ENCODE measurements at places on chromosomes 2 and 18. TPM values are rescaled to one million over a fixed set of nuclear protein-coding genes. Genes with fewer than 3 reads are reported as not detected.

The SATB2 gene
- 532 TPM for total RNA-seq

The CRYGC gene
- total RNA-seq = not detected

The CABLES1 gene
- total RNA-seq = 6.7 TPM

The DSG4 gene
- total RNA-seq = not detected

The AMER3 gene
- 32.8 TPM for total RNA-seq

The UGT1A10 gene
- total RNA-seq = not detected

The CYP27C1 gene
- 2.2 TPM for total RNA-seq

The RTTN gene
- total RNA-seq = 53.5 TPM

The LYPD6 gene
- 14.3 TPM for total RNA-seq

The HOXD4 gene
- not detected for total RNA-seq

The REG3A gene
- total RNA-seq = not detected

The UGT1A3 gene
- not detected for total RNA-seq

The ACMSD gene
- not detected for total RNA-seq

The TRABD2A gene
- 1.1 TPM for total RNA-seq

The ANKAR gene
- total RNA-seq = 55.4 TPM

The GCG gene
- not detected for total RNA-seq

The MC2R gene
- not detected for total RNA-seq

The RAB27B gene
- 35.1 TPM for total RNA-seq

The SMYD1 gene
- not detected for total RNA-seq

The RAB1A gene
- 91.7 TPM for total RNA-seq

The TMSB10 gene
- total RNA-seq = 2,498 TPM

The CAVIN2 gene
- 6.6 TPM for total RNA-seq

The UGT1A5 gene
- total RNA-seq = not detected

The EMILIN2 gene
- total RNA-seq = 2.0 TPM

The G6PC2 gene
- total RNA-seq = not detected

The ANKRD53 gene
- 0.62 TPM for total RNA-seq

The ST8SIA3 gene
- 7.2 TPM for total RNA-seq

The STARD6 gene
- total RNA-seq = not detected

The CHST10 gene
- 82.2 TPM for total RNA-seq

The CFAP210 gene
- 1.9 TPM for total RNA-seq

The KRTCAP3 gene
- total RNA-seq = not detected

The TM4SF20 gene
- total RNA-seq = not detected

The SLC4A3 gene
- total RNA-seq = 32.1 TPM

The ZNF396 gene
- 5.0 TPM for total RNA-seq

The ZFP36L2 gene
- total RNA-seq = 2.5 TPM

The KLHL29 gene
- total RNA-seq = 8.4 TPM

The ALKAL2 gene
- total RNA-seq = 2.0 TPM

The SERPINB11 gene
- total RNA-seq = not detected

The SLC4A5 gene
- total RNA-seq = 2.2 TPM

The IL36B gene
- not detected for total RNA-seq

The TMEM200C gene
- 16.4 TPM for total RNA-seq

The FIGLA gene
- total RNA-seq = not detected

The LNPK gene
- total RNA-seq = 67.1 TPM

The HEATR5B gene
- total RNA-seq = 126 TPM

The RNASEH1 gene
- 26.2 TPM for total RNA-seq

The CNGA3 gene
- total RNA-seq = 4.4 TPM
